ENCODE measurements at places on chromosomes 3 and 15.

GRCh38 chr3:46677411-46677726 is 16.1 kb downstream of the ALS2CL start:
- no peak for DNase-seq

DNA sequence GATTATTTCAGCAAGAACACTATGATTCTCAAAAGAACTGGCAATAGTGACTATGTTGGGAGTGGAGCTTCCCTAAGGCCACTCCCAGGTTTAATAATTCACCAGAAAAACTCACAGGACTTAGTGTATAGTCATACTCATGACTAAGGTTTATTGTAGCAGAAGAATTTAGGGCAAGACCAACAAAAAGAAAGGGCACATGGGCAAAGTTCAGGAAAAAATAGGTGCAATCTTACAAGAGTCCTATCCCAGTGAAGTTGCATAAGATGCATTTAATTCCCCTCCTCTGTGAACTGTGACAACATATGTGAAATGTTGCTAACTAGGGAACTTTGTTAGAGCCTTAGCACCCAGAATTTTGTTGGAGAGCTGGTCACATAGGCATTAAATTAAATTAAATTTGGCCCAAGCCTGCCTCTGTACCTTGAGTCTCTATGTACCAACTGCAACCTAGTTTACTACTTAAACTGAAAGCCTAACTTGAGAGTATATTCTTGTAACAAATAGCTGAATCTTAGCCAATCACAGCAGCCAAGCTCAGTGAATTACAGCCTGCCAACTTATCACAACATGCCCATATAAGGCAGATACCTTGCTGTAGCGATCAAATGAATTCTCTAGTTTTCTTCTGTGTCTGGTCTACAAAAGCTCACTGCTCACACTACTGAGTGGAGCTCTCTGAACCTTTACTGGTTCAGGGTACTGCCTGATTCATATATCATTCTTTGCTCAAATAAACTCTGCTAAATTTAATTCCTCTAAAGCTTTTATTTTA is 386.2 kb upstream of the ARHGEF26 start:
- no peak for DNase-seq

GRCh38 chr15:52288051-52288942 is 7.3 kb downstream of the MYO5C start:
- DNase-seq: no peak

GRCh38 chr3:159196359-159196758 is 394.5 kb downstream of the MFSD1 start:
- DNase-seq: no peak
